ENCODE measurements at places on chromosomes 3 and 15.

- DNase-seq: no peak
Measured at GRCh38 chr3:73473898-73474416, 150.8 kb downstream of the PDZRN3 start.

GRCh38 chr15:53506370-53506769 is 253.1 kb downstream of the WDR72 start:
- DNase-seq: no peak

DNA sequence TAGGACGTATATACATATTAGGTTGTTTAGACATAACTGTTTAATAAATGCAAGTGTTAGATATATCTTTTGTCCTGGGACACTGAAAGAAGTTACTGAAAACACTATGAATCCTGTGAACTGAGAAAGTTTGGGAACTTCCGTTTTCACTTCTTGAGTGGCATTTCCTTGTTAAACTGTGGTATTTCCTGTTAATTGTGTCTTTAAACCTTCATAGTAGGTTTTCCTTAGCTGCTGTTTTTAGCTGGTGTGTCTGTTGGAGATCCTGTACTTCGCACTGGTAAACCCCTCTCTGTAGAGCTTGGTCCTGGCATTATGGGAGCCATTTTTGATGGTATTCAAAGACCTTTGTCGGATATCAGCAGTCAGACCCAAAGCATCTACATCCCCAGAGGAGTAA is 37.1 kb downstream of the ATP6V1A start:
- DNase-seq: no peak

- no peak for DNase-seq
Measured at GRCh38 chr3:56810577-56811545, 9.1 kb upstream of the ARHGEF3 start.

DNA sequence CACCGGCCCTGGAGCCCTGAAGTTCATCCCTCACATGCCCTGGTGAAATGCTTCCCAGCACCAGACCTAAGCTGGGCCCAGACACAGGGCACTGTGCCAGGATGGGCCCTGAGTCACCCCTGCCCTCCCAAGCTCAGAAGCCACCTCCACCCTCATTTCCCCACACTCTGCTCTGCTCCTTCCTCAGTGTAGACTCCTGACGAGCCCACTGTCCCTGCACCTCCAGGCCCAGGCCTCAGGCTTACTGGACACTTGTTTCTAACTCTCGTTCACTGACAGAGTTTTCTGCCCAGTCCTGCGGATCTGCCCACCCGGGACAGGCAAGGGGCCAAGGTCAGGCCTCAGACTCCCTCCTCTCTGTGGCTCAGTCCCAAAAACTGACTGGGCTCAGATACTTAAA is 112.6 kb upstream of the RNF7 start:
- no peak for DNase-seq
